Left ventricle myocardium inferior (tissue), 1 donor: ENCODE measurements at places on chromosomes 1 and 21. TPM values are rescaled to one million over a fixed set of nuclear protein-coding genes. Genes with fewer than 3 reads are reported as not detected.
A peak's percentile ranks its signal among the peaks of the same experiment; 100 is the strongest.

CFAP74 gene
- not detected for total RNA-seq

ETS2 gene
- 40.9 TPM for total RNA-seq

CYP4Z1 gene
- total RNA-seq, result 0.71 TPM

SPOCD1 gene
- not detected for total RNA-seq

CFHR1 gene
- not detected for total RNA-seq

ERICH3 gene
- total RNA-seq, result not detected

CPTP gene
- 99.2 TPM for total RNA-seq

IFNAR1 gene
- total RNA-seq, result 24.4 TPM

MORC3 gene
- total RNA-seq, result 19.4 TPM

OR2T33 gene
- total RNA-seq, result not detected

SAMSN1 gene
- 1.0 TPM for total RNA-seq

RHBG gene
- total RNA-seq, result not detected

MARK1 gene
- total RNA-seq, result 14.9 TPM

TEX38 gene
- total RNA-seq, result 0.22 TPM

DNA sequence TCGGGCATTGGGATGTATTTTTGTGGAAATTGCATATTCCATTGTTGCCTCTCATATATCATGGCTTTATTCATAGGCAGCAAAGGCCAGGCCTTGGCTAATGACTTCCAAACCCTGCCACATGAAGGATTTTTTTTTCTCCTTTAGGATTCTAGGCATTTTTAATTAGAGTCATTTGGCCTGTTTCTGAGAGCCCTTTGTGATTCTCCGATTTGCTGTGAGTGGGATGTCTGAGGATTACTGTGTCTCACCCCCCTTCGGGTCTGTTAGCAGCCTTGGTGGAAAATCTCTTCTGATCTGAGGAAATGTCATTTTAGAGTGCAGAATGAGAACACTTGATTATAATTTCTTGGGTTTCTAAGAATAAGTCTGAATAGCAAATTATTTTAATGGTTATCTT, 253.5 kb downstream of the NTNG1 start:
- H3K4me3 ChIP-seq, result no peak overlapping the region
- H3K36me3 ChIP-seq, result no peaks in the 10 kb centered on the region
- no peak overlapping the region for H3K27ac ChIP-seq
- no peak for DNase-seq
- no peaks in the 10 kb centered on the region for H3K27me3 ChIP-seq

GRCh38 chr1:39404876-39405275, 86.6 kb upstream of the BMP8A start:
- no peak for DNase-seq
- H3K27ac ChIP-seq, result peak overlapping the region; percentile 98
- H3K4me3 ChIP-seq, result no peak overlapping the region

- no peaks in the 10 kb centered on the region for H3K36me3 ChIP-seq
- no peak overlapping the region for H3K27ac ChIP-seq
- DNase-seq, result no peak
- H3K4me3 ChIP-seq, result no peak overlapping the region
Measured at GRCh38 chr1:209375671-209376365, 207.7 kb upstream of the CAMK1G start.

- H3K4me3 ChIP-seq, result no peak overlapping the region
- H3K27me3 ChIP-seq, result no peaks in the 10 kb centered on the region
- peaks cover 21% of the 10 kb centered on the region for H3K36me3 ChIP-seq
Measured at GRCh38 chr1:29171089-29171488, 10.6 kb downstream of the SRSF4 start.

DNA sequence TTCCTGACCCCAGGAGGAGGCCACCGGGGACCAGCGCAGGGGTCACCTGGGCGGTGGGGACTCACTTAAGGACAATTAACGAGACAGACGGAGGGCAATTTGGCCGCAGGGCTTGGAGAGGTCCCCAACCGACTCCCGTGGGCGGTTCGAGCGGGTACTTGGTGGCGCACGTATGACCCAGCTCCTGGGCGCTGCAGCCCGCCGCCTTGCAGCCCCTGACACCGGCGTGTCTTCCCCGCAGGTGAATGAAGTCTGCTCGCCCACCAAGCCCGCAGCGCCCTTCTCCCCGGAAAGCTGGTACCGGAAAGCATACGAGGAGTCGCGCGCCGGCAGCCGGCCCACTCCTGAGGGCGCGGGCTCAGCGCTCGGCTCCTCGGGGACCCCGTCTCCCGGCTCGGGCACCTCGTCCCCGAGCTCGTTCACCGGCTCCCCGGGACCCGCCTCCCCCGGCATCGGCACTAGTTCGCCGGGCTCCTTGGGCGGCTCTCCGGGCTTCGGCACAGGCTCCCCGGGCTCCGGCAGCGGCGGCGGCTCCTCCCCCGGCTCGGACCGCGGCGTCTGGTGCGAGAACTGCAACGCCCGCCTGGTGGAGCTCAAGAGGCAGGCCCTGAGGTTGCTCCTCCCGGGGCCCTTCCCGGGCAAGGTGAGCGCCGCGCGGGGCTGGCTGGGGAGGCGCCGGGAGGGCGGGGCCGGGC, 1.4 kb downstream of the KIF26B start:
- H3K36me3 ChIP-seq, result no peaks in the 10 kb centered on the region
- H3K27me3 ChIP-seq, result peaks cover 64% of the 10 kb centered on the region
- peak overlapping the region; percentile 76 for H3K4me3 ChIP-seq

GRCh38 chr1:203570805-203571204, 55.8 kb upstream of the ATP2B4 start:
- H3K4me3 ChIP-seq, result no peak overlapping the region
- no peaks in the 10 kb centered on the region for H3K27me3 ChIP-seq
- no peak overlapping the region for H3K27ac ChIP-seq
- no peaks in the 10 kb centered on the region for H3K36me3 ChIP-seq
- DNase-seq, result no peak

GRCh38 chr1:228304766-228305395, 97.0 kb downstream of the OBSCN start:
- H3K36me3 ChIP-seq, result peaks cover 56% of the 10 kb centered on the region
- DNase-seq, result no peak
- no peaks in the 10 kb centered on the region for H3K4me1 ChIP-seq
- peak overlapping the region; percentile 16 for H3K27ac ChIP-seq
- H3K27me3 ChIP-seq, result no peaks in the 10 kb centered on the region

- no peaks in the 10 kb centered on the region for H3K27me3 ChIP-seq
- no peak overlapping the region for H3K4me3 ChIP-seq
- H3K4me1 ChIP-seq, result no peaks in the 10 kb centered on the region
- DNase-seq, result no peak
- H3K27ac ChIP-seq, result no peak overlapping the region
- H3K36me3 ChIP-seq, result no peaks in the 10 kb centered on the region
Measured at GRCh38 chr1:86218859-86219258, 62.3 kb upstream of the COL24A1 start.

GRCh38 chr1:27980216-27980845, 20.6 kb downstream of the XKR8 start:
- H3K4me1 ChIP-seq, result peaks cover 20% of the 10 kb centered on the region
- no peaks in the 10 kb centered on the region for H3K27me3 ChIP-seq
- H3K36me3 ChIP-seq, result peaks cover 34% of the 10 kb centered on the region
- peak overlapping the region; percentile 18 for H3K27ac ChIP-seq

DNA sequence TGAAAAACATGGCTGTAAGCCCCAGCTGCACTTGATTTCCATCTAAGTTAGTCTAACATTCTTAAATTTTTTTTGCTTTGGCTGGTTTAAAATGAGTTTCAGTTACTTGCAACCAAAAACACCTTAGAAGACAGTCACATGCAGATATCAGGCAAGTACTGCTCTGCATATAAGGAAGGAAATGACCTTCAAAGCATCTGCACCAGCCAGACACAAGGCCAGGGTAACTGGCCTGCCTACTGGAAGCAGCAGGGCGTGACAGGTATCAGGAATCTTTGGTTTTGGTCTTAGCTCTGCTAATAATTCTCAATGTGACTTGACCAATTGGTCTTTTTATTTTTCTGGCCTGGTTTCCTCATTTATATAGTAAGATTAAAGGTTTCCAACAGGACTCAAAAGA, 33.5 kb downstream of the SCYL3 start:
- no peak overlapping the region for H3K4me3 ChIP-seq
- no peak for DNase-seq
- H3K4me1 ChIP-seq, result no peaks in the 10 kb centered on the region

DNA sequence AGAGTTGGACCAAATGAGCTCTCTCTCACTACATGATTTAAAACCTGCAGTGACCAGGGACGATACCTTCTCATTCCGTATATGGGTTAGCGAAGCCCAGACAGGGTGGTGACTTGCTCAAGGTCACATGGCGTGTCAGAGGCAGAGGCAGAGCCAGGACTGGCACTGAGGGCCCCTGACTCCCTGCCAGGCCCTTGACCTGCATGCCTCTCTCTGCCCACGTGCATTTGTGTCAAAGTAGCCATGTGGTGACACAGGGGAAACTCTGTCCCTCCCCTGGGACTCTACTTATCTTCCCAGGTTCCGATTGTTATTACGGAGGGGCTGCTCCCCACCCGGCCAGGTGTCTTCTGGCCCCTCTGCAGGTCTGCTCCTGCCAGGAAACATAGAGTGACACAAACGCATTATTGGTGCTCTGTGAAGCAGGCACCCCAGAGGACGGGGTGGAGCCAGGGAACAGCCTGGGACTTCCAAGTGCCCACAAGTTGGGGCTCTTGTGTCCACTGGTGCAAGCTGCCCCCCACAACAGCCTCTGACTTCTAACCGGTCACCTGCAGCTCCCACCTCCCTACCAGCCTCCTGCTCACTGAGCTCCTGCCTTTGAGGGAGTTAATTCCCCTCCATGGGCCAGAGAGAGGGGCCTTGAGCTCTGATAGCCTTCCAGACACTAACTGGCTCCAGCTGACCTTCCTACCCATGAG, 7.3 kb upstream of the TINAGL1 start:
- H3K4me3 ChIP-seq, result no peak overlapping the region
- no peaks in the 10 kb centered on the region for H3K36me3 ChIP-seq

DNA sequence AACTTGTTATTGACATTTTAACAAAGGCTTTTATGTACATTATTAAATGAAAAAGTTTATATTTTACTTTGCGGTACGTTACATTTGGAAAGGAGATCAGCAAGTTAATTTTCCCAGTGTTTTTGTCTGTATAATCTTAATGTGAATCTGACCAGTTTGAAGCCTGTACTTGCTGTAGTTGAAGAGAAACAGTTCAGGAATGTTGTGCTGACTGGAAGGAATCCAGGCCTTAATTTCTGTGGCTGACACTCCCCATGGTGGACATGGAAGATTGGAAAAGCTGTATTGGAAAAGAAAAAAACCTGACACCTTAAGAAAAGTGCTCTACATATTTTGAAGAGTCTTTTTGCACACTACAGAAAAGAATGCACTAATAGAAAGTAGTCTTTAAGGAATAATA, 15.5 kb downstream of the LEPR start:
- peaks cover 15% of the 10 kb centered on the region for H3K4me1 ChIP-seq
- no peak for DNase-seq
- no peak overlapping the region for H3K27ac ChIP-seq

GRCh38 chr1:185934476-185935189, 200.4 kb downstream of the HMCN1 start:
- H3K4me1 ChIP-seq, result peaks cover 10% of the 10 kb centered on the region
- no peak overlapping the region for H3K4me3 ChIP-seq
- no peaks in the 10 kb centered on the region for H3K27me3 ChIP-seq
- no peak for DNase-seq

DNA sequence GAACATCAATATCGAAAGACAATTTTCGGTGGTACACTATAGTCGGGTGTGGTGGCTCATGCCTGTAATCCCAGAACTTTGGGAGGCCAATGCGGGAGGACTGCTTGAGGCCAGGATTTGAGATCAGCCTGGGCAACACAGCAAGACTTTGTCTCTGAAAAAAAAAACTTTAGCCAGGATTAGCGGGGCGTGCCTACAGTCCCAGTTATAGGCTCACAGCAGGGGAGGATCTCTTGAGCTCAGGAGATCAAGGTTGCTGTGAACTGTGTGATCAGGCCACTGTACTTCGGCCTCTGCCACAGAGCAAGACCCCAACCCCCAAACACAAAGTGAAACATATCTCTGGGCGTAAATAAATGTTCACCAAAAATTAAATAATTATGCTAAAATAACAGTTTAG, 1.6 kb downstream of the TADA1 start:
- no peak overlapping the region for H3K27ac ChIP-seq
- no peak for DNase-seq
- H3K4me1 ChIP-seq, result peaks cover 54% of the 10 kb centered on the region
- no peaks in the 10 kb centered on the region for H3K36me3 ChIP-seq
- no peak overlapping the region for H3K4me3 ChIP-seq

DNA sequence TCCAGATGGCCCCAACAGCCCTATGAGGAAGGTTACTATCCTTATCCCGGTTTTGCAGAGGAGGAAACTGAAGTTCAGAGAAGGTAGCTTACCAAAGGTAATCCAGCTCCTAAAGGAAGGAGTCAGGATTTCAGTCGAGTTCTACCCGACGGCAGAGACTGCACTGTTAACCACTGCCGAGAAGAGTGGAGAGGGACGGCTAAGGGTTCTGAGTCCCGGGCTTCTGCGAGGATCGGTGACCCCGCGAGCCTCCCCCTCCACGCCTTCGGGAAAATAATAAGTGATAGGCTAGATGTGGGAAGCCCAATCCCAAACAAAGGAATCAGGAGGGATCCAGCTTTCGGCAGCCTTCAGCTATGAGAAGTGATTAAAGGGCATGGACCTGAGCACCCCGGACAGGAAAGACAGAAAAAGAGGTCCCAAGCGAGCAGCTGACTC, 587 bp downstream of the TMEM53 start:
- no peaks in the 10 kb centered on the region for H3K36me3 ChIP-seq
- H3K27me3 ChIP-seq, result no peaks in the 10 kb centered on the region
- H3K4me3 ChIP-seq, result peak overlapping the region; percentile 74
- peak overlapping the region; percentile 97 for H3K27ac ChIP-seq

GRCh38 chr1:215749414-215749813, 182.3 kb downstream of the KCTD3 start:
- no peak for DNase-seq
- H3K4me3 ChIP-seq, result no peak overlapping the region
- H3K36me3 ChIP-seq, result no peaks in the 10 kb centered on the region
- no peaks in the 10 kb centered on the region for H3K27me3 ChIP-seq
- H3K4me1 ChIP-seq, result no peaks in the 10 kb centered on the region

GRCh38 chr1:117861694-117862093, 67.7 kb downstream of the GDAP2 start:
- no peaks in the 10 kb centered on the region for H3K27me3 ChIP-seq
- peaks cover 12% of the 10 kb centered on the region for H3K4me1 ChIP-seq
- H3K4me3 ChIP-seq, result no peak overlapping the region
- no peak for DNase-seq

- DNase-seq, result peak; percentile 50
- peak overlapping the region; percentile 96 for H3K27ac ChIP-seq
- H3K27me3 ChIP-seq, result peaks cover under 1% of the 10 kb centered on the region
Measured at GRCh38 chr1:156663178-156663577, 14.0 kb downstream of the NES start.

- no peak for DNase-seq
- no peak overlapping the region for H3K27ac ChIP-seq
- H3K4me1 ChIP-seq, result peaks cover under 1% of the 10 kb centered on the region
Measured at GRCh38 chr21:25567472-25567871, 39.8 kb downstream of the MRPL39 start.

DNA sequence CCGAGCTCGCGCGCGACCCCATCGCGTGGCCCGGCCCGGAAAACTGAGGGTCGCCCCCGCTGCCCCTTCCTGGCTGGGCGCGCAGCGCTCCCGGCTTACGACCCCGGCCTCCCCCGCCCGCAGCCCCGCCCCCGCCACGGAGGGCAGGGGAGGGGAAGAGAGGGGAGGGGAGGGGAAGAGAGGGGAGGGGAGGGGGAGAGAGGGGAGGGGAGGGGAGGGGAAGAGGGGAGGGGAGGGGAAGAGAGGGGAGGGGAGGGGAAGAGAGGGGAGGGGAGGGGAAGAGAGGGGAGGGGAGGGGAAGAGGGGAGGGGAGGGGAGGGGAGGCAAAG, 6.7 kb upstream of the ANKRD65 start:
- peaks cover 32% of the 10 kb centered on the region for H3K27me3 ChIP-seq
- H3K36me3 ChIP-seq, result no peaks in the 10 kb centered on the region
- peak overlapping the region; percentile 66 for H3K4me3 ChIP-seq
- H3K27ac ChIP-seq, result peak overlapping the region; percentile 66
- no peak for DNase-seq
- peaks cover 48% of the 10 kb centered on the region for H3K4me1 ChIP-seq
